ENCODE measurements at places on chromosomes 12 and 14. TPM values are rescaled to one million over a fixed set of nuclear protein-coding genes. Genes with fewer than 3 reads are reported as not detected.

Gene OR8S1
- total RNA-seq = not detected

Gene GATC
- total RNA-seq = 29.3 TPM

Gene DNAJC22
- total RNA-seq = 0.67 TPM

Gene RIN3
- total RNA-seq = 56.0 TPM

Gene SYT1
- 0.58 TPM for total RNA-seq

Gene FOS
- total RNA-seq = 204 TPM

Gene USP30
- 13.6 TPM for total RNA-seq

Gene CCND2
- total RNA-seq = 94.2 TPM

Gene PZP
- total RNA-seq = 0.67 TPM

Gene FLVCR2
- total RNA-seq = 28.6 TPM

Gene TAS2R9
- not detected for total RNA-seq

Gene TMEM63C
- 0.06 TPM for total RNA-seq

Gene TBX3
- 35.9 TPM for total RNA-seq

Gene CPNE6
- not detected for total RNA-seq

Gene MYH6
- 3.4 TPM for total RNA-seq

Gene MMP19
- total RNA-seq = 30.2 TPM

Gene SUOX
- total RNA-seq = 20.3 TPM

Gene GPR162
- 17.1 TPM for total RNA-seq

Gene KLRC1
- total RNA-seq = 2.5 TPM

Gene SOX5
- total RNA-seq = 20.1 TPM

Gene ASCL1
- total RNA-seq = not detected

Gene CHD8
- 72.6 TPM for total RNA-seq

Gene PRKD1
- 17.2 TPM for total RNA-seq

Gene GPX2
- total RNA-seq = 0.69 TPM

Gene TAS2R31
- 3.0 TPM for total RNA-seq

Gene CLEC4A
- total RNA-seq = 8.3 TPM

Gene SIRT4
- 2.4 TPM for total RNA-seq

Gene KRT82
- not detected for total RNA-seq

Gene TRPV4
- 4.5 TPM for total RNA-seq

Gene SMOC1
- total RNA-seq = 1.1 TPM
